ENCODE measurements at places on chromosomes 1 and 21.
A peak's percentile ranks its signal among the peaks of the same experiment; 100 is the strongest.

DNA sequence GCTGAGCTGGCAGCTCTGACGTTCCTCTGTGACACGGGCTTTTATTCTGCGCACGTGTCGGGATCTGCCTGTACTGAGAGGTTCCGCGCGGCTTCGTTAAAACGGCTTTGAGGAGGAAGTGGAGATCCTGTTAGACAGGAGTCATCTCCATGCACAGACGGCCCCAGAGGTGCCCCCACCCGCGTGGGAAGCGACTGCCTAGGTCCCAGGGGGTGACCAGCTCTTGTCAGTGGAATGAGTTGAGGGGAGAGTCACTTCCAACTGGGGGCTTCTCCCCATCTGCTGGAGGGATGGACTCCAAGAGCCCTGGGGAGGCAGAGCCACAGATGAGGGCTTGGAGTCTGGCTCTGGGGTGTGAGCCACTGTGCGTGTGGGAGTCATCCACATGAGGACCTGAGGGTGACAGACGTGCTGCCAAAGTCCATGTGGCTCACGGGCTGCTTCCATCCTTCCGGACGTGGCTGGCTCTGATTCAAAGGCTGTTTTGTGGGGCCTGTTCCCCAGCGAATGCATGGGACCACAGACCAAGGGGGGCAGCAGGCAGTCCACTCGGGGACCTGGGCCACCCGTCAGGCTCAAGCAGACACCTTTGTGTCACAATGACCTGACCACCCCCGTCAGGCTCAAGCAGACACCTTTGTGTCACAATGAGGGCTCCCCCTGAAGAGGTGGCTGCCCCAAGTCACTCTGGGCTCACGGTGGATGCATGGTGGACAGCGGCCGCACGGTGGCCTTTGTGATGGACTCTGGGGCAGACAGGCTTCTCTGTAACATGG, 26.8 kb downstream of the PTTG1IP start:
- DNase-seq: no peak

DNA sequence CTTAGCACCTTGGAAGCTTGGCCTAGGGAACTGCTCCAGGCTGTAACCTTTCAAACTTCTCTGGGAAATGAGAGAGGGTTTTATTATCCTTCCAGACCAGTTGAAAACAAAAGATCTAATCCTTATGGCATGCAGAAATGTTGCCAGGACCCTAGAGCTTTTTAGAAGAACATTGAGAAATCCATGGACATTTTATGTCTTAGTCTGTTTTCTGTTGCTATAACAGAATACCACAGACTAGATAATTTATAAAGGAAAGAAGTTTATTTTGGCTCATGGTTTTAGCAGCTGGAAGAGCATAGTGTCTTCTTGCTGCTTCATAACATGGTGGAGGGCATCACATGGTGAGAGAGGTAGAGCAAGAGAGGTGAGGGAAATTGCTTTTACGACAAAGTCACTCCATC, 25.8 kb downstream of the OSBPL9 start:
- peak; percentile 90 for DNase-seq

GRCh38 chr1:78622548-78622947, 2.3 kb downstream of the IFI44L start:
- DNase-seq: no peak

DNA sequence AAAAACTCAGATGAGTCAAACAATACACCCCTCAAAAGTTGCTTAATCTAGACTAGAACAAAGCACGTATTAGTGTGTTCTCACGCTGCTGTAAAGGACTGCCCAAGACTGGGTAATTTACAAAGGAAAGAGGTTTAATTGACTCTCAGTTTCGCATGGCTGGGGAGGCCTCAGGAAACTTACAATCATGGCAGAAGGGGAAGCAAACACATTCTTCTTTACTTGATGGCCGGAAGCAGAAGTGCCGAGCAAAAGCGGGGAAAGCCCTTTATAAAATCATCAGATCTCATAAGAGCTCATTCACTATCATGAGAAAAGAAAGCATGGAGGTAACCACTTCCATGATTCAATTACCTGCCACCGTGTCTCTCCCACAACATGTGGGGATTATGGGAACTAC, 10.1 kb downstream of the JAM2 start:
- no peak for DNase-seq

DNA sequence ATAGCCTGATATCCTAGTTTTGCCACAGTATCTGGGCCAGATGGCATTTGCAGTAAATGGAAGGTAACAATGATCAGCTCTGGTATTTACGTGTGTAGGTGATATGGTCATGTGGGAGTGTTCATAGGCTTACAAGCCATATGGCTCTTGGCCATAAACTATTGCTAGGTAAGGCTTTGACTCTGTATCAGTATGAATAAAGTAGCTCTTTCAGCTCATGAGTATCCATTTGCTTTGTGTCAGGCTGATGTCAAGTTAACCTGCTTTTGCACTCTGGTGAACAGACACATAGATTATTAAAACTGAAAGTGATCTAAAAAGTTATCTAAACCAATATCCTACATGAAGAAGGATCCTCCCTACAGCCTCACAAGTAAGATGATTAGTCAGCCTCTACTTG, 69.0 kb downstream of the DDR2 start:
- DNase-seq: no peak

Data from fibroblast of skin of left biceps (primary cell).